ENCODE measurements at places on chromosomes 4 and X.

- DNase-seq, result no peak
These were observed 105.9 kb downstream of the SLC10A7 start for GRCh38 chr4:146415829-146416228.

- DNase-seq, result no peak
These were observed 14.4 kb upstream of the ZNF41 start for GRCh38 chrX:47497271-47497888.

- no peak for DNase-seq
These were observed 136.1 kb upstream of the SLC4A4 start for GRCh38 chr4:71202705-71203104.

- peak; percentile 61 for DNase-seq
These were observed 40.5 kb upstream of the OGT start for GRCh38 chrX:71492231-71493065.

GRCh38 chrX:34584781-34585180 is 72.3 kb downstream of the TMEM47 start:
- DNase-seq, result no peak

DNA sequence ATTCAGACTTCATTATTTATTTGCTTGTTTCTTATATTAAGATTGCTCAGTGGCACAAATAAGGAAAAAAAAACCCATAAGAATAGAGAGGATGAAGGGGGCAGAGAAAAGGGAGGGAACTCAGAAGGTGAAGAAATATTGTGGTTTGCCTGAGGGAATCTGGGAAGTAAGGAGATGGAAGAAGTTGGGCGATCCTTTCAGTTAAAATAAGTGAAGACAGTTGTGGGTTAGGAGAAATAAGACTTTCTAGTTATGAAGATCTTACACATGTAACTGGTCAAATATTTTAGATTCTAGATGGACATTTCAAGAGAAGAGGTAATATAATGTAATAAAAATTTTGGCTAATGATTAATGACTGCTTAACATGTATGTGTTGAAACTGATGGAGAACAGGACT is 138.7 kb upstream of the LIMCH1 start:
- DNase-seq, result no peak

GRCh38 chr4:158581161-158581560 is 59.5 kb downstream of the RXFP1 start:
- DNase-seq, result no peak

DNA sequence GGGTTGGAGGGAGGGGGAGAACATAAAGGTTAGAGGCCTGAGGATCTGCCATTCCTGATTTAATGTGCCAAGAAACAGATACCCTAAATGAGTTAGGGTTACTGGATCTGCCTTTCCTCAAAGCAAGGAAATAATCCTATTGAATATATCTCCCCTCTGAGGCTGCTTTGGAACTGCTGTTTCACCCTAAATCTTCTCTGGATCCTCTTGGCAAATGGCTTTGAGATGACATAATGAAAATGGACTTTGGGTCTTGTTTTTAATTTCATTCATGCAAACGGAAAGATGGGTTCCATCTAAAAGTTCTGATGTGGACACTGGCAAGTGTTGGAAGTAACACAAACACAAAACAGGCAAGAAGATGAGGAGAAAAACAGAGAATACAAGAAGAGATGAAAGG is 23.0 kb upstream of the MAOA start:
- DNase-seq, result no peak

DNA sequence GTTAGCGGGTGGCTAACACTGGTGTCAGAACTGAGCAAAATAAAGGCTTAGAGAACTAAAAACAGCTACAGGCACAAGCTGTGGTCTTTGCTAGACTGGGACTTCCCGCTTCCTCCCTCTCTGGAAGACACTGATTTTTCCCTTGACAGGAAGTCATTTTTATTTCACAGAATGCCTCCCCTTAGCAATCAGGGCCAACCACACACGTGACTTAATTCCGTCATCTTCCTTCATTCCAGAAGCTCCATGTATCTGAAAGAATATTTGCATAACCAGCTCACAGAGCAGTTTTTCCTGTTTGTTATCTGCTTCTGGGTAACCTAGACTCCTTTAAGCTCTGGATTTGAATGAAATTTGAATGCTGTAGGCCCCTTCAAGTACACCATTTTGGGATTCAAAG is 327.5 kb upstream of the FRG1 start:
- DNase-seq, result no peak

DNA sequence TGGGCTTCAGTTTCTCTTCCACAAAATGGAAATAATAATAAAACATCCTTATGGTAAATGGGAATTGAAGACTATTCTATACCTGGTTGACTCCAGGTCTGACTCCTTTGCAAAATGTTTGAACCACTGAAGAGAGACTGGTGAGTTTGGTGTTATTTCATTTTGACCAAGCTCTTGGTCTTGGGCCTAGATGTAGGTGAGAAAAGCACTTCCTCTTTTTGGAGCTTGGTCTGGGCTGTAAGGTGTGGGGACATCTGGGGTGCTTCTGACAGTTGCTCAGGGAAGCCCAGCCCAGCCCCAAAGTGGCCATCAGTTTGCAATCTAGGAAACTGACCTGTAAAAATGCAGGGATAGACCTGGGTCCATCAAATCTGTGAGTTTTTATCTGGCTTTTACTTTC is 26.8 kb upstream of the SOD3 start:
- DNase-seq, result no peak

- DNase-seq, result no peak
These were observed 106.8 kb downstream of the HDAC8 start for GRCh38 chrX:72465889-72466288.

DNA sequence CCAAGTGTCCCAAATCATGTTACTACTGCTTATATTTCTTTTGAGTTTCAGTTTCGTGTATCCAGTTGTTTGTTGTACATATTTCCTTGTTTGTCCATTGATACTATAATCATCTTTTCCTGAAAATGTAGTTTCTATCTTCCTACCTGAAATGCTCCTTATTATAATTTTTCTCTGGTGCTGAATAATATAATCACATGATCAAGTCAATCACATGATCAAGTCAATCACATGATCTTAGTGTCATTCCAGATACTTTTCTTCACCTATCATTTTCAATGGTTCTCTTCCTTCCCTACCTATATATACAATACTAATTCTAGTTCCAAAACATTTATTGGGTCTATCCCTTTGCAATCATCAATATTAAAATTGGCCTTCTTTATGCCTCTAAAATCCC is 2058.8 kb downstream of the PCDH7 start:
- no peak for DNase-seq

GRCh38 chr4:98521486-98521885 is 136.9 kb downstream of the TSPAN5 start:
- DNase-seq, result peak; percentile 41

Measured in heart left ventricle (tissue), 16 donors.